IMR-90 (cell line): ENCODE measurements at places on chromosomes 1 and 21.

GRCh38 chr21:36730291-36731281 lies 31.7 kb downstream of the SIM2 start:
- H3K27ac ChIP-seq = no peak overlapping the region
- H3K27me3 ChIP-seq = peaks cover 42% of the 10 kb centered on the region
- H3K4me3 ChIP-seq = no peak overlapping the region
- H3K36me3 ChIP-seq = no peaks in the 10 kb centered on the region
- H3K4me1 ChIP-seq = no peaks in the 10 kb centered on the region
- DNase-seq = no peak

- DNase-seq = no peak
- peaks cover 2% of the 10 kb centered on the region; the same call in 1 of the 2 replicates for H3K4me1 ChIP-seq
- peaks cover 3% of the 10 kb centered on the region; the same call in 1 of the 2 replicates for H3K36me3 ChIP-seq
- H3K27me3 ChIP-seq = no peaks in the 10 kb centered on the region
These were observed 10.2 kb downstream of the CHML start for GRCh38 chr1:241630005-241630404.

- no peaks in the 10 kb centered on the region for H3K27me3 ChIP-seq
- DNase-seq = no peak
- no peaks in the 10 kb centered on the region for H3K4me1 ChIP-seq
- H3K36me3 ChIP-seq = no peaks in the 10 kb centered on the region
- H3K27ac ChIP-seq = no peak overlapping the region
These were observed 40.9 kb downstream of the PLA2G4A start for GRCh38 chr1:186869526-186870228.

- H3K4me3 ChIP-seq = no peak overlapping the region
- DNase-seq = no peak
- H3K27ac ChIP-seq = no peak overlapping the region
- H3K27me3 ChIP-seq = peaks cover 24% of the 10 kb centered on the region
- peaks cover 4% of the 10 kb centered on the region; the same call in 1 of the 2 replicates for H3K4me1 ChIP-seq
These were observed 8.2 kb downstream of the MATN1 start for GRCh38 chr1:30715216-30715615.

DNA sequence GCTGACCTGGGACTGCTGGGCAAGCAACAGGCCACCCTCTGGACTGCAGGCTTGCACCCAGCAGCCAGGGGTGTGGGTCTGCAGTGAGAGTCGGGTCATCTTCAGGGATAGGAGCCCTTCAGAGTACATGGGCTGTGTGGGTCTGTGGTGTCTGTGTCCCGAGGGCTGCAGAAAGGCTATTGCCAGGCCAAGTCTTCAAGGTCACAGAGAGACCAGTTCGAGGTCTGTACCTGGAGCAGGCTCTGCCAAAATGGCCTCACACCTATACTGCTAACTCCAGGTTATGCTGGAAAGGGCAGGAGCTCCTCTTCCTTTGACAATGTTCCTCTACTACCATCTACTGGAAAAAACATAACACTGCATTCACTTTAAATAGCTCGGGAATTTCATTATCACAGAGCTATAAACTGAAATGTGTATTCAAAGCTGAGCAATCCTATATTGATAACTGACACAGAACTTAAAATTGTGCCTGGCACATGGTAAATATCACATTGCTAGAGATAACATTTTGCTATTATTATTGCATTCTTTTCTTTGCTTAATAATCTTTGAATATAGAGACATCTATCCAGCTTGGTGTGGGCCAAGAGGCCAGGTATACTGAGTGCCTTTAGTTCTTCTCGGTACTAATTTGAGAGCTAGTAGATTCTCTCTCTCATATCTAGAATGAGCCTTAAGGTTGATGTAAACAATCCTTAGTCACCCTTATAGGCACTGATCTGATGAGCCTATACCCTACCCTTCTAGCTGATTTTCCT lies 6.9 kb upstream of the DNAH14 start:
- no peak overlapping the region for H3K4me3 ChIP-seq
- no peaks in the 10 kb centered on the region for H3K36me3 ChIP-seq
- no peaks in the 10 kb centered on the region for H3K4me1 ChIP-seq
- DNase-seq = peak; percentile 39

DNA sequence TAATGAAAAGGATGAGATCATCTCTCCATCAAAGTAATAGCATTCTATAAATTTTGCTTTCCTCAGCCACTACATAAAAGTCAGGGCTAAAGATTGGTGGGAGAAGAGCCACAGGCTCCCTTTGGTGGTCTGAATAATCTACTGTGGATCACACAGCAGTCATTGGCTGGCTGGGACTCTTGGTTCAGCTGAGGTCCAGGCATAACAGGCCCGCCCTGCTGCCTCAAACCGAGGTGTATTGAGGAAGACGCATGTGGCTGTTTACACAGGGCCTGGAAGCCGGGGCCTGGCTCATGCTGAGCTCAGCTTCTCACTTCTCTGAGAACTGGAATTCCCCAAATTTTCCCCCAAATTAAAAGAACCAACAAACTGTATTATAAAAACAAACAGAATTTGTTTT lies 139.2 kb downstream of the PTPRC start:
- no peaks in the 10 kb centered on the region for H3K36me3 ChIP-seq
- peaks cover 13% of the 10 kb centered on the region for H3K4me1 ChIP-seq
- H3K4me3 ChIP-seq = no peak overlapping the region
- H3K27me3 ChIP-seq = no peaks in the 10 kb centered on the region
- peak; percentile 9 for DNase-seq
- H3K27ac ChIP-seq = no peak overlapping the region

- no peak overlapping the region for H3K27ac ChIP-seq
- no peaks in the 10 kb centered on the region for H3K4me1 ChIP-seq
These were observed 65.6 kb upstream of the PLA2G4A start for GRCh38 chr1:186763107-186763506.

DNA sequence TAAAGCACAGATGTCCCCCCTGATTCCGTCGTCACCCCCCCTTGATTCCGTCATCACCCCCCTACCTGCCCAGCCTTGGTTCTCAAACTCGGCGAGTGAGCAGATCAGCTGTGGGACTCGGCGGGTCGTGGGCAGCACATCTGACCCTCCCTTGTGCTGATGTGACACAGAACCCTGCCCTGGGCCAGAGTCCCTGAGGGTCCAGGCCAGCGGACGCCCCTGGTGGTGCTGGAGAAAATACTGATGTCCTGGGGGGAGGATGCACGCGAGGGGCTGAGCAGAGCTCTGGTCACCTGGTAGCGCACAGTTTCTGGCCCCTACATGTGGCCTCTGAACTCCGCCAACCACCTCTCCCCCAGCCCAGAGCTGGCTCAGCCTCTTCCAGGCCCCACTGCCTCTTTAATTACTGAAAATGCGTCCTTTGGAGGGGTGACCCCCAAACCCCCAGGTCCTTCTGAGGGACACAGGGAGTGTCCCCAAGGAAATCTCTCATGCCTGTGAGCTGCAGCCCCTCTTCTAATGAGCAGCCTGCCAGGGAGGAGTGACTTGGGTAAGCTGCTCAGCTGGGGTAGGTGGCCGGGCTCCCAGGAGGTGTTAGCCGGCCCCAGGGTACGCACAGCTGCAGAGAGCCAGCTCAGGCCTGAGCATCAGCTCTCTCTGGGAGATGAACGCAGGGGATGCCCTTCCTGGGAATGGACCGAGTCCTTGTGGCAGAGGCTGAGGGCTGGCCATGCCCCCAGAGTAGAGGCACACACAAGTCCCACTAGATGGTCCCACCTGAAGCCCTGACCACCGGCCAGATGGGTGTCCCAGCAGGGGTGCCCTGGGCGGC lies 129.5 kb upstream of the ARHGEF16 start:
- peaks cover 2% of the 10 kb centered on the region; the same call in 1 of the 2 replicates for H3K27me3 ChIP-seq
- DNase-seq = no peak
- H3K27ac ChIP-seq = no peak overlapping the region
- no peak overlapping the region for H3K4me3 ChIP-seq
- H3K36me3 ChIP-seq = no peaks in the 10 kb centered on the region

DNA sequence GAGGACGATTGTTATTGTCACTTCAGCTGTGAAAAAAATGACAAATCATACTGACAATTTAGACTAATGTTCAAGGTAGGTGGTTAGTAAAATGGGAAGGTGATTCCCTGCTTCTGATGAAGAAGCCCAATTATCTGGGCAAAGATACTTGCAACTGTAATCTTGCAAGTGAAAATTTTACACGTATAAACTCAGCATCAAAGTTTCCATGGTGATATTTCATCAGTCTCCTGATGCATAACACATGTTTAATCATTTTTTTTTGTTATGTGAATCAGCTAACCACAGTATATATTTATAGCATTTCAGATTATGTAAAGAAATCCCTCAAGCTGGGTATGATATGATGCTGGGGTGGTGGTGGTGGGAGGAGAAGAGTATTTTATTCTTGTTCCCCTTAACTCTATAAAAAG lies 16.4 kb upstream of the KCNK1 start:
- H3K27me3 ChIP-seq = no peaks in the 10 kb centered on the region
- no peaks in the 10 kb centered on the region for H3K36me3 ChIP-seq
- no peak overlapping the region for H3K4me3 ChIP-seq
- H3K27ac ChIP-seq = no peak overlapping the region
- DNase-seq = no peak
- H3K4me1 ChIP-seq = no peaks in the 10 kb centered on the region

DNA sequence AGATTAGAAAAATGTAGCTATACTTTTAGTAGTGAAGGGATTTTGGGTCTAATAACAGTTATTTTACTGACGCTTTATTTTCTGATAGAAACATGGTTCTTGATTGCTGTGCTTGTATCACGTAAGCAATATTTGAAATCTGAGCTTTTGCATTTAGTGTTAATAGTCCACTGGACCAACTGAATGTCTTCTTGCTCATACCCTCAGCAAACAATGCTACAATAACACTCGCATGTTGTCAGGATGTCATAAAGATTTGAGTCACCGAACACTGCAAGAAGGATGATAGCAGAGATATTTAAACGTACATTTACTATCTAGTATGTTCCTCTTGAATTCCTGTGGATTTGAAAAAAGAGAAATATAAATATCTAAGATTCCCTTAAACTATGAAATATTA lies 7.5 kb downstream of the DYRK1A start:
- no peak overlapping the region for H3K27ac ChIP-seq
- H3K4me1 ChIP-seq = peaks cover 9% of the 10 kb centered on the region
- no peak overlapping the region for H3K4me3 ChIP-seq
- H3K36me3 ChIP-seq = no peaks in the 10 kb centered on the region; the same call in 1 of the 2 replicates
- DNase-seq = peak; percentile 72
- H3K27me3 ChIP-seq = no peaks in the 10 kb centered on the region

GRCh38 chr1:157073944-157074685 lies 25.5 kb downstream of the ETV3L start:
- H3K4me3 ChIP-seq = no peak overlapping the region
- no peaks in the 10 kb centered on the region for H3K36me3 ChIP-seq
- no peaks in the 10 kb centered on the region for H3K4me1 ChIP-seq

DNA sequence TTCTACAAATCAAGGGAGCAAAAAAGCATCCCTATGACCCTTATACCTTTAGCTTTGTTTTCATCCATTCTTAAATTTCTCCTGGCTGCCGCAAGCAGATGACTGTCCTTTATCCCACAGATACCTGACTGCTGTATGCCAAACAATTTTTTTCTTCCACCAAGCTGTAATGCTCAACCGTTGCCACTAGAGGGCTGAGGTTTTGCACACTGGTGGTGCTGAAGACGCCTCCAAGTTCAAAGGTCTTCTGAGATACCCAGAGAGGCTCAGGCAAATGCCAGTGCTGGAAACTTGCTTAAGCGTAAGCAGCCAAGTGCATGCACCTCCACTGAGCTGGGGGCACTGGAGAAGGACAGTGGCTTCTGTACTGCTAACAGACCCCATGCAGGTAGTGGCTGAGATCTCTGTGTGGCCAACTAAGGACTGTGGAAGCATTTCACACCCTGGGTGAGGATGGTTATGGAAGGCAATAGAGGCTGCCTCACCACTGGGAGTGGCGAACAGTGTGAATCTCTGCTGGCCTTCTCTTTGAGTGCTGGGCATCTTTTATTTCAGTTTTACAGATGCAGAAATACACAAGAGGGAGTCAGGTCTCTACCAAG lies 28.5 kb downstream of the CNIH3 start:
- H3K27me3 ChIP-seq = no peaks in the 10 kb centered on the region
- peak; percentile 55 for DNase-seq
- no peak overlapping the region for H3K27ac ChIP-seq
- H3K4me3 ChIP-seq = no peak overlapping the region
- H3K4me1 ChIP-seq = peaks cover 6% of the 10 kb centered on the region; the same call in 1 of the 2 replicates

GRCh38 chr1:66552829-66553228 lies 18.9 kb downstream of the SGIP1 start:
- peaks cover 28% of the 10 kb centered on the region for H3K36me3 ChIP-seq
- H3K27ac ChIP-seq = peak overlapping the region; percentile 97
- H3K4me3 ChIP-seq = no peak overlapping the region
- H3K4me1 ChIP-seq = peaks cover 25% of the 10 kb centered on the region
- no peaks in the 10 kb centered on the region for H3K27me3 ChIP-seq

GRCh38 chr1:104791030-104791429 lies 1041.3 kb downstream of the AMY1C start:
- DNase-seq = no peak
- H3K27ac ChIP-seq = no peak overlapping the region
- no peaks in the 10 kb centered on the region for H3K36me3 ChIP-seq
- H3K27me3 ChIP-seq = no peaks in the 10 kb centered on the region
- H3K4me3 ChIP-seq = no peak overlapping the region

- DNase-seq = no peak
- no peak overlapping the region for H3K4me3 ChIP-seq
- no peaks in the 10 kb centered on the region for H3K36me3 ChIP-seq
- peaks cover 38% of the 10 kb centered on the region for H3K27me3 ChIP-seq
- no peaks in the 10 kb centered on the region for H3K4me1 ChIP-seq
These were observed 89.3 kb downstream of the PAX7 start for GRCh38 chr1:18719786-18720451.

DNA sequence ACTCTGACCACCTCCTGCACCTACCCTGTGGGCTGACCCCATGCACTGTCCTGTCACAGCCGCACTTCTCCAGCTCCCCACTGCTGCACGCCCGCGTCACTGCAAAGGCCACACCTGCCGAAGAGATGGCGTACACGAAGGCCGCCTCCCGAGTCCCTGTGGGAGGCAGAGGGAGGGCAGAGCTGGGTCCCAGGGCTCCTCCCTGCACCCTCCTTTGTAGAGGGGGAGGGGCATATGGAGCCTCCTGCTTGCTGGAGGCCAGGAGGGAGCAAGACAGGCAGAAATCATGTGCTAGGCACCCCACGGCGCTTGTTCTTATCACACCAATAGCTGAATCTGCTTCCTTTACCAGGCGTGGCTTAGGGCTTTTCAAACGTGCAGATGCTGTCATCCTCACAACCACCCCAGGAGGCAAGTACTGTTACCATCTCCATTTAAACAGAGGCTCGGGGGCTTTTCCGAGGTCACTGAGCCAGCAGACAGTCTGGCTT lies 21.4 kb downstream of the WNT4 start:
- no peak overlapping the region for H3K27ac ChIP-seq
- no peak for DNase-seq
- peaks cover 4% of the 10 kb centered on the region; the same call in 1 of the 2 replicates for H3K4me1 ChIP-seq
- H3K36me3 ChIP-seq = peaks cover 23% of the 10 kb centered on the region
- H3K4me3 ChIP-seq = no peak overlapping the region
- no peaks in the 10 kb centered on the region for H3K27me3 ChIP-seq
